Sigmoid colon (tissue), 7 donors: ENCODE measurements at places on chromosomes 6 and 20. TPM values are rescaled to one million over a fixed set of nuclear protein-coding genes. Genes with fewer than 3 reads are reported as not detected.
A peak's percentile ranks its signal among the peaks of the same experiment; 100 is the strongest.

The FAM217A gene
- not detected for total RNA-seq

The CCN6 gene
- total RNA-seq, result not detected

GRCh38 chr20:5848711-5849505 lies 98.7 kb downstream of the SHLD1 start:
- DNase-seq, result no peak

The VSTM2L gene
- 2.5 TPM for total RNA-seq

DNA sequence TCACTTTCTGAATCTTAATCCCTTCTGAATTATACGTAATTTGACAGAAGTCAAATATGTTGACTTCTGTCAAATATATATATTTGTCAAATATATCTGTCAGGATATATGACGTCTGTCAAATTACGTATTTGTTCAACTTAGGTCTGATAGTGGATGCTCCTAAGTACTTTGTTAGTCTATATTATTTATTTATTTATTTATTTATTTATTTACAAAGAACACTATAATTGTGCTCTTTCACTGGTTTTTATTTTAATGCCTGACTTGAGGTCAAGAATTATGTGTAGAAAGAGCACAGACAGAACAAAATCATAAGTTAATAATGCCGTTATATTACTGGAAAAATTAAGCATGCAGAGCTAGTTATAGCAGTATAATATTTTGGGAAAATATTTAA lies 81.2 kb downstream of the UST start:
- DNase-seq, result no peak

- DNase-seq, result no peak
Observed at GRCh38 chr20:1816384-1817381, 78.5 kb upstream of the SIRPA start.

The GPLD1 gene
- total RNA-seq, result 6.1 TPM

DNA sequence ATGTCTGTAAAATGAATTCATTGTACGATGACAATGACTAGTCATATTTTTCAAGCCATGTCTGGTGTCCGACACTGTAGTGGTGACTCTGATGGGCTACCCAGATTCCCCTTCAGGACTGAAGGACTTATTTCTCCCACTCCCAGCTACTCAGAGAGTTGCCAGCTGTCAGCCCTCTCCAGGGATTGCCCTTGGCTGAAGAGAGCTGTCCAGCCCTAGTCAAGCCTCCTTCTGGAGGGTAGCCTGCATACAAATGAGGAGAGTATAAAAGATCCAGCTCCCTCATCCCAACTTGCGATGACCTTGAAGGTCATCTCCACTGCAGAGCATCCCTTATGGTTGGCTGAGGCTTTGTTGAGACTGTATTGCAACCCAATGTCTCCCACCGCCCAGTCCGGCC lies 29.9 kb downstream of the JPH2 start:
- DNase-seq, result peak; percentile 46
